ENCODE measurements at places on chromosomes 12 and 14. TPM values are rescaled to one million over a fixed set of nuclear protein-coding genes. Genes with fewer than 3 reads are reported as not detected.
A peak's percentile ranks its signal among the peaks of the same experiment; 100 is the strongest.

The RAB15 gene
- total RNA-seq, result 3.6 TPM

The ITGB7 gene
- 0.50 TPM for total RNA-seq

The GPR65 gene
- total RNA-seq, result 0.17 TPM

The RPL36AL gene
- 528 TPM for total RNA-seq

The ZNF385A gene
- total RNA-seq, result 2.3 TPM

The KIF5A gene
- 0.51 TPM for total RNA-seq

The NKX2-1 gene
- not detected for total RNA-seq

The GZMH gene
- not detected for total RNA-seq

The TPPP2 gene
- not detected for total RNA-seq

The ALG10 gene
- total RNA-seq, result 5.8 TPM

The FAIM2 gene
- 3.6 TPM for total RNA-seq

The IRF2BPL gene
- total RNA-seq, result 36.0 TPM

The DCAF5 gene
- total RNA-seq, result 10.3 TPM

The PCED1B gene
- 0.33 TPM for total RNA-seq

The IFI27 gene
- 7.9 TPM for total RNA-seq

GRCh38 chr12:13981296-13981962, at the start of gene GRIN2B:
Gene GRIN2B (minus strand): TSS chr12:13981602. CDS start chr12:13866208, 115,394 bp downstream.
- no peak for DNase-seq

GRCh38 chr14:83290447-83290846, 1756.8 kb upstream of the SEL1L start:
- DNase-seq, result no peak

GRCh38 chr12:1795221-1795784, 25.1 kb upstream of the LRTM2 start:
- DNase-seq, result no peak

DNA sequence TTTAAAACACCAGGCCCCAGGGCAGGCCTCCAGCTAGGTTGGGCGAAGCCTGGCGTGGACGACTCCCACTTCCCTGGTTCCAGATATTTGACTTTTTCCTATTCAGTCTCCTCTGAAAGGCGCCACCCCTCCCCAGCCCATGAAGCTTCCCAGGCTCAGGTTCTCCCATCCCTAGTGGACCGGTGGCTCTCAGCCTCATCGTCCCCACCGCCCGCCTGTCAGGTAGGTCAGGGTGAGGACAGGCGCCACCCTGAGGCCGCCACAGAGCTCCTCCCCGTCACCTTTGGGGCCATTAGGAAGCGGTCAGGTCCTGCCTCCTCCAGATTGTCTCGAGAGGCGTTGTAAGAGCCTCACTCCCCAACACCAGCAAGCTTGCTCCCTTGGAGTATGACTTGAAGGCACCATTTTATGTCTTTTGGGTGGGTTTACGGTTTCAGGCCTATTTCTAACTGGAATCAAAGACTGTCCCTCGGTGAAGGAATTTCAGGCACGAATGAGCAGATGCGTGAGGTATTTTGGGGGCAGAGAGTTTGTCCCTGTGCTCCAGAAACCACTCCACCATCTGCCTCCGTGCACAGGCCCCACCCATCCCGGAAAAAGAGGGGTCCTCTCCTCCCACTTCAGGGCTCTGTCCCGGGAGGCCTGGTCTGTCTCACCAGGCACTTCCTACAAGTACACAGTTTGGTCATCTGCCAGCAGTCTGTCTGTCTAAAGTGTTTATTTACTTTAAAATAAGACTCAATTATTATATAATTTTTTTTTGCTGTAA, 55.6 kb downstream of the TSPAN9 start:
- DNase-seq, result peak; percentile 54

DNA sequence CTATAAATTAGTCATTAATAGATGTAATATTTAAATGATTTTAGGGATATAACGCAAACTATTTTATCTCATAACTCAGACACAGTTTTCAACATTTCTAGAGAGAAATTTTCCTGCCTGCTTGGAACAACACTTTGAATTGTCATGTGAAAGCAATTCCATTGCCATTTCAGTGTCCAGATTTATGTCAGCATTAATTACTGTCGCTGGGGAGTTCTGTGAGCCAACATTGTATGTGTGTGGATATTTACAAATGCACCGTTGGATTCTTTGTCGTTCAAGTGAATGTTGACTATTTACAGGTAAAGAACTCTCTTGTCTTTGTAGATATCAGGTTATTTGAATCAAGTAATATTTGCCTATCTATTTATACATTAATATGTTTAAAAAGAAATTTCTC, 465.3 kb upstream of the RGS6 start:
- no peak for DNase-seq

GRCh38 chr14:61196792-61197191, 84.3 kb downstream of the TMEM30B start:
- DNase-seq, result no peak

GRCh38 chr14:38721822-38722431, 381.1 kb downstream of the SEC23A start:
- DNase-seq, result peak; percentile 56

- peak; percentile 94 for DNase-seq
These were observed 33.4 kb upstream of the DEGS2 start for GRCh38 chr14:100192672-100193416.

- no peak for DNase-seq
These were observed 835.9 kb downstream of the DIO2 start for GRCh38 chr14:79375356-79375755.

DNA sequence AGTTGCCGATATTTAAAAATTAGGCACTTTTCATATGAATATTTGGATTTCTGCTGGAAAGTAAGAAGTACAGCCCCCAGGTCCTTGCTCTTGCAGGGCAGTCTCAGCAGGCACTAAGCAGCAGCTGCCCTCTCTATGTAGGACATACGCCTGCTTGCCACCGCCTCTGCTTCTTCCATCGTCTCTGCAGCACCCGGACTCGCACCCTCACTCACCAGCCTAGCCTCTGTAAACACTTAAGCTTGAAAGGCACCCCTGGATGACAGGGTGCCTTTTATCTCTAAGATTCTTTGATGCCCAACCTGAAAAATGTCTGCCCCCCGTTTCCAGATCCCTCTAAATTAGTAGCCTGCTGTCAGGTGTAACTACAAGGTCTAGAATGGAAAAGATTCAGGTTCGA, 19.0 kb downstream of the OTUB2 start:
- DNase-seq, result no peak

GRCh38 chr12:28054583-28054982, 82.0 kb upstream of the PTHLH start:
- DNase-seq, result no peak

DNA sequence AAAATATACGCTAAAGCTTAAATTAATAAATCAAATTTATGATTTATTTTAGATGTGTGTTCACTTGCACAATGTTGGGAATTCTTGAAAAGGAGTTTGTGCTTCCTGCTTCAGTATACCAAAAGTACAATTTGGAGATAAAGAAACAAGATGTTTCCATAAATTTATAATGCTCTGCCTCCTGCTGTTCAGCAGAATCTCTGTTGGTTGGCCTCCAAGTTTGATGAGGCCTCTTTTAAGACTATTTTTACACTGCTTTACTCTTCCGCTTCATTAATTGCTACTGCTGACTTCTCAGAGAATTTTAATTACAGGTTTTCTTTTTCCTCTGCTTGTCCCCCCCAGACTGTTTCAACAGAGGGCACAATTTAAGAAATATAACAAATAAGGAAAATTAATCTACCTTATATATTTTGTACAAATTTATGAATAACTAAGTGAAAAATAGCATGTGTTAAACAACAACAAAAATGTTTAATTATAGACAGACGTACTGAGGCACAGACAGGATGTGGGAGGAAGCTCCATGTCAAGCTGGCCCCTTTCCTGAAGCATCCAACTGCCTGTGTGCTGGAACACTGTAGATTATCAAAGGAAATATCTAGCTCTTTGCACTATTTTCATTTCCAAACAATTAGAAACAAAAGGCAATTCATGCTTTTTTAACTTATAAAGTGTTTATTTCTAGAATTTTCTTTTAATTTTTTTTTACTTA, 83.9 kb downstream of the PIK3C2G start:
- DNase-seq, result peak; percentile 14

DNA sequence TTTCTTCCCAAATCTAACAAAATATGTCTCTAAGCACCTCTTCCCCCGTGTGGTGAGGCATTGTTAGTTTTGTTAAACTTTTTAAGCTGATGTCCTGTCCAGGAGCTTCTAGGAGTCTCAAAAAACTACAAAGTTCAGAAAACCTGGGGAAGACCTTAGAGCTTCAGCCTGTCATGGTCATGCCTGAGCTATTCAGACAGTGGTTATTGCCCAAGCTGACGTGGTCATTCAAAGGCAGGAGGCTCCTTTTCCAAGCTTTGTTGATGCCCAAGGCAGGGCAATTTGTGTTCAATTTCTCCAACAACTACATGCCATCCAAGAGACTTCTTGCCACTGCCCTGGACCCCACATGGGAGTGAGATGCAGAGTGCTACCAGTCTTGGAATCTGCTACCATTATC, 5.8 kb upstream of the LYZ start:
- no peak for DNase-seq

GRCh38 chr14:40447017-40447416, 1014.8 kb upstream of the FBXO33 start:
- DNase-seq, result no peak

DNA sequence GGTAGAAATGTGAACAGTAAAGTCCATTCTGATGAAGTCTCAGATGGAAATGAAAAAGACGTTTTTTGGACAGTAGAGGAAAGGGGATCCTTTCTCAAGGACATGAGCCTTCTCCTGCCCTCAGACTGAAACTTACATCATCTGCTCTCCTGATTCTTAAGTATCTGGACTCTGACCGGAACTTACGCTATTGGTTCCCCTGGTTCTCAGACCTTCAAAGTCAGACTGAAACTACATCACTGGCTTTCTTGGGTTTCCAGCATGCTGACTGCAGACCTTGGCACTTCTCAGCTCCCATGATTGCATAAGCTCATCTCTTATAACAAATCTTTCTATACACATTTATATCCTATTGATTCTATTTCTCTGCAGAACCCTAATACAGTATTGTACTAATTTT, 291.0 kb downstream of the SNAPC1 start:
- DNase-seq, result no peak

GRCh38 chr12:106519607-106520021, 63.2 kb upstream of the RFX4 start:
- peak; percentile 28 for DNase-seq

GRCh38 chr14:66509874-66510273, 1.9 kb downstream of the GPHN start:
- DNase-seq, result no peak

DNA sequence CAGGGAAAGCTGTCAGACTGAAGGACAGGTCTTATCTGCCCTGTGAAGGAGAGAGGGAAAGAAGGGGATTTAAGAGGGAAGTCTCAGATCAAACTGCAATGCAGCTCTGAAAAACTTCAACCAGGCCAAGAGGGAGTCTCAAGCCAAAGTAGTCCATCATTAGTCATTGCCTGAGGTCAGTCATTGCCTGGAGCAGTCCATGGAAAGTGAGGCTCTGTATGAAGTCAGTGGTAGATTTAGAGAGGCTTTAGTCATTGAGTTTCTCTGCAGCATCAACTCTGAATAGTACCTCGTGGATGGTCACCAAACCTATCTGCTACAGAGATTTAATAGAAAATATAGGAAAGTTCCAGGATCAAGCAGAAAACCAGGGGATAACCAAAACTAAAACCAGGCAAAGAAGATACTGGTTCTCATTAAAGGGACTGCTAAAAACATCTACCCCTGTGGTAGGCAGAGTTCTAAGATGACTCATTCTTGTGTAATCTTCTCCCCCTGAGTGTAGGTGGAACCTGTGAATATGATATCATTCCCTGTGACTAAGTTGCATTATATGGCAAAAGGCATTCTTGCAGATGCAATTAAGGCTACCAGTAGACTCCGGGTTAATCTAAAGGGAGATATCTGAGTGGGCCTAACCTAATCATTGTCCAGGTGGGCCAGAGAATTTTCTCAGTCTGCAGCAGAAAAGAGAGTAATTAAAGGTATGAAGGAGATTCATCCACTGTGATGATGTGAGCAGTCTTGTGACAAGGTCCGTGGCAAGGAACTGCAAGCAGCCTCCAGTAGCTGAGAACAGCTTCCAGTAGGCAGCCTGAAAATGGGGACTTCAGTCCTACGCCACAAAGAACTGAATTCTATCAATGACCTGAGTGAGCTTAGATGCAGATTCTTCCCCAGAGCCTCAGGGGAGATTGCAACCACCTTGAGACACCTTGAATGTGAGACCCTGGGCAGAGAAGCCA, 123.1 kb downstream of the GALC start:
- peak; percentile 4 for DNase-seq

GRCh38 chr14:103257211-103257962, 76.7 kb upstream of the EIF5 start:
- DNase-seq, result peak; percentile 15

GRCh38 chr14:25042362-25043299, 7.3 kb downstream of the STXBP6 start:
- peak; percentile 56 for DNase-seq

- DNase-seq, result peak; percentile 90
These were observed 129.9 kb upstream of the FRMD6 start for GRCh38 chr14:51521764-51522163.

DNA sequence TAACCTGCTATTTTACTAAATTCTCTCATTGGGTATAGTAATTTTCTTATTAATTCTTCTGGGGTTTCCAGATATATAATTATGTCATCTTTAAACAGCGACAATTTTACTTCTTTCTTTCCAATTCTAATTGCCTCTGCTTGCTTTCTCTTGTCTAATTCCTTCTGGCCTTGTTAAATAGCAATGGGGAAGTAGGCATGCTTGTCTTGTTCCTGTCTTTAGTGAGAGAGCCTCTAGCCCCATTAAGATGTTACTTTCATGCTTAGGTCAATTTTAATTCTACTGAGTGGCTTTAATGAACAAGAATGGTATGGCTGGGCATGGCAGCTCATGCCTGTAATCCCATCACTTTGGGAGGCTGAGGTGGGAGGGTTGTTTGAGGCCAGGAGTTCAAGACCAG, 31.7 kb downstream of the LRTM2 start:
- DNase-seq, result no peak

DNA sequence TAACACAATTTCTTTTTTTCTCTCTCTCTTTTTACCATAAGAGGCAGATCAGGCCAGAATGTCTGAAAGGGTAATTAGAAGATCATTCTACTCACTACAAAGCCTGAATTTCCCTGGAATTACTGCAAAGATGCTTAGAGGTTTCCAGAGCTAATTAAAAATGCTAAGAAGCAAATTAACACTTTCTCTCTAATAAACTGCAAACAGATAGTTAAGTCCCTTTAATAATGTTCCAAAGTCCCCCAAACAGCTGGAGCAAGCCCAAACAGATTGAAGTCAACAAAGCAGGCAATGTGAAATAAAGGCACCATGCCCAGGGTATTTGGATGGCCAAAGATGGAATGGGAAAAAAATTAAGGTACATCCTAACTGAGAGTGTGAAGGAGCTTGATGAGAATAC, 208.8 kb upstream of the LRFN5 start:
- no peak for DNase-seq

DNA sequence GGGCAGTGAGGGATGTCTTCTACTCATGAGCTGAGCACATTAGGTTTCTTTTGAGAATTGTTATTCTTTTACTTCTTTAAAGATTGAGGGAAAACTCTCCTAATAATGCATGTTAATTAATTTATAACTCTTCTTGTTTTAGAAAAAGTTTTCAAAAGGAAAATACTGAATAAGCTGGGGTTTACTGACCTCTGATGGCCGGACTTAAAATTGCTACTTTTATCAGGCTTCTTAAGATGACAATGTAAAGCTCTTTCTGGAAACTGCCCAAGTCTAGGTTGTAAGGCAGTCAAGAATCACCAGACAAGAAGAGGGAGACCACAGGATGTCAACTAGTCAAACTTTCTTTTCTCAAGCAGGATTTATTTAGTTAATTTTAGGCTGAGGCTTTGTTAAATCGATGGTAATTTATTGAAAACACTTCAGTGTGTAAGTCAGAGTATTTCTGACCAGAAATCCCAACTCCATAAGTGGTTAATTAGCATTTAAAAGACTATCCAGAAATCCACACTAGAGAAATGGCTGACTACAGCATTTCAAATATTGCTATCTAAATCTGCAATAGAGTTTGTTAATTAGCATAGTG, 82.1 kb downstream of the AVPR1A start:
- peak; percentile 67 for DNase-seq
